Right hindlimb (tissue), 1 donor: ENCODE measurements at places on chromosomes 5 and 9.

DNA sequence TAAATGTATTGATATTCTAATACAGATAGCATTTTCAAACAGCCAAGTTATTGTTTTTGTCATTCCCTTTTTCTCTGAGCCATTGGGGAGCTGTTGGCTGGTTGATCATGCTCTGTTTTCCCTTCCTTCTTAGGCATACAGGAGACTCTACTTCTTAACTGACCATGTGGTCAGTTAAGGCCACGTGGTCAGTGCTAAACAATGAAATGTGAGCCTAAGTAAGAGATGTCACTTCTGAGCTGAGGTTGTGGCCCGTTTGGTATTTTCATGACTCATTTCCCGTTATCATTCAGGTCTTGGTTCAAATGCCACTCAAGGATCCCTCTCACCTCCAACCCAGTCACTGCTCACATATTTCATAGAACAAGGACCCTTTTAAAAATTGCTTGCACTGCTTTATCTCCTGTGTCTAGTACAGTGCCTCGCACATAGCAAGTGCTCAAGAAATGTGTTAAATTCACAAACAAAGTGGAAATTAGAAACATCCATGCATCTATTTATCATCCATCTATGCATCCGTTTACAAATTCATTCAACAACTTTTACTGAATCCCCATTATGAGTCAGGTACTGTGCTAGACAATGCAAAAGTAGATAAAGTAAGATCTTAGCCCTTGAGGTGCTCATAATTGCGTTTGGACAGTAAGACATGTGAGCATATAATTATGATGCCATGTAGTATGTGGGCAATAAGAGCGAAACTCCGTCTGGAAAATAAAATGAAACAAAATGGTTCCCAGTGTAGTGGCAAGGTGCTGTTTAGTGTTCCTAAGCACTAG, 50.7 kb downstream of the ARRDC3 start:
- DNase-seq, result no peak

DNA sequence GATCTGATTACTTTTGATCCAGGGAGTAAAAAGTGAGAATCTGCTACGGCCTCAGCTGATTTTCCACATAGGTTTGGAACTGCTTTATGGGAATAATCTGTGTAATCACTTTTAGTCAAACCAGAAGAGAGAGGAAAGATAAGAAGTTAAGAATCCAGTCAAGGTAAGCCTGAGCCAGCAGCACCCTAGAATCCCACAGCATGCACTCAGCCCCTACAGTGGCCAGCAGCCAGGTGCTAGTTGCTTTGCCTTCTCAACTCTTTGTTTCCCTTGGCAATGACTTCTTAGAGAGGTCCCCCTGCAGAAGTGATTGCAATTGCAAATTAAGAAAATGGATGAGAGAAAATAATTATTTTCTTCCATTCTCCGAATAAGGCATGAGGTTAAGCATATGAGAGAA, 59.7 kb upstream of the TMED7 start:
- DNase-seq, result peak; percentile 17

DNA sequence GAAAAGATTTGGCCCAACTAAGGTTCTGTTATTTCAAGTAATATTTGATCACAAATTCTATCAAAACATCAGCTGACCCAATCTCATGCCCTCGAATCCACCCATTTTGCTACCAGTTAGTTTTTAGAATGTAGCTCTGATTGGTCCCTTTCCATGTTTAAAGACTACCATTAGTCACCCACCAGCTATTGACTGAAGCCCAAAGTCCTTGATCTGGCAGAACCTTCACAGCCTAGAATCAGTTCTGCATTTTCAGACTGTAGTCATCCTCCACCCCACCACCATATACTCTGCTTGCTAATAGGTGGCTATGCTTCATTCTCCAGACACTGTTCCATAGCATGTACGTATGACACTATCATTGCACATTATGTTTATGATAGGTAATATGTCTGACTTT, 182.2 kb upstream of the TARS1 start:
- no peak for DNase-seq

DNA sequence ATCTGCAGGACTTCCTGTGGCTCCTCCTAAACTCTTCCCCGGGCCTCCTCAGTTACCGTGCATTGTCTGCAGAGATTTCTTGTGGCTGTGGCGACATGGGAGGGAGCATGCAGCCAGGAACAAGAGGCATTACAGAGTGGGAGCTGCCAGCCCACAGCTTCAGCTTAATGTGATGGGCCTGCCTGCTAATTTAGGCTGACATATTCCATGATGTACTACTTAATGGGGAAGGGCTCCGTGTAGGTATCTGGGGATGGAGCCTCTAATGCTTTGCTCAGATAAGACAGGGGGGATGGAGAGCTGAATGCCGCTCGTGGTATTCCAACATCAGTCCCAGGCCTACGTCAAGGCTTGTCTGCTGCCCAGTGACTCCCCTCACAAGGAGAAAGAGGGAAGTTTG, 137.6 kb upstream of the GPR151 start:
- DNase-seq, result no peak

DNA sequence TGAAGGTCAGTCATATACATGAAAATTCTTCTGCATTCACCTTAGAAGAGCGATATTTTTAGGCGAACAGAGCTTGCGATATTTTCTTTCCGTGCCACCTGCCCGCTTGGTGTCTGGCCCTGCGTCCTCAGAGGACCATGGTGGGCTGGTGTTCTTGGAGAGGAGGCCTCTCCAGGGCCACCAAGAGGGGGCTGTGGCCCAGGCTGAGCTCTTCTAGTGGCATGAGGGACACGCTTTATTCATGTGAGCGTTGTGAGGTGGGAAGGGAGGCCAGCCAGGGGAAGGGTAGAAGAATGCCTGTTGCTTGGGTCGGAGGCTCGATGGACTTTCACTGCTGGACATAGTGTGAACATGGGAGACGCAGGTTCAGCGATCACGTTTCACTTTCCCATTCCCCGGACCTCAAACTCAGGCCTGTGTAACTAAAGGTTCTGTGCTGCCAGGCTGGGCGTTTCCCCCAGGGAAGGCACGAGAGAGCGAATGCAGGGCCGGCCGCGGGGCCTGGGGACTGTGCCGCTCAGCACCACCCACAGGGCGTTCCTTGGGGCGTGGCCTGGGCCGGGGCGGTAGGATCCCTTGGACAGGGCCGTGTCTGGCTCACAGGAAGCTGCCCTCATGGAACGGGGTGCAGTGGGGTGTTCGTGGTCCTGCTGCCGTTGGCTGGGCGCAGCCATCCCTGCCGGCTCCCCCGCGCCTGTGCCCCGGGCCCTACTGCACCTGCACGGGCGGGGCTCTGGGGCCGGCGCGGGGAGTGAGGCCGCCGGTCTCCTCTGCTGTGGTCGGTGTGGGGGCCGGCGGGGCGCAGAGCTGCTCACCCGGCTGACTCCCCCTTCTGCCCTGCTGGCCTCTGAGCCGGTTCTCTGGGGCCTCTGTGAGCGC, 40.7 kb upstream of the CLPTM1L start:
- peak; percentile 67 for DNase-seq

DNA sequence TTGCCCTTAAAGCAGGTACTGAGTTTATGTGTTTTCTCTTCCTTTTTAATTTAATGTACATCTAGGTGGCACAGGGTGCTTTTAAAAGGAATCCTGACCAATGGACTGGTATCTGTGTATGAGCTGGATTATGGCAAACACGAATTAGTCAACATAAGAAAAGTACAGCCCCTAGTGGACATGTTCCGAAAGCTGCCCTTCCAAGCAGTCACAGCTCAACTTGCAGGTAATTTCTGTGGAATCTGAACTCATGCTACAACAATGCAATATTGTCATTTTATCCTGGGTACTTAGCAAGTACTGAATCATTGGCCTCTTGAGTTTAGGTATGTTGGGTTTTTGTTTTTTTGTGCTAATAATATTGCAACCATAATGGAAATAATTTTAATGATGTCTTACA, 14.4 kb upstream of the TMOD1 start:
- DNase-seq, result no peak

- DNase-seq, result no peak
These were observed 17.9 kb upstream of the TRIO start for GRCh38 chr5:14125262-14125661.

GRCh38 chr9:107970726-107971125, 481.2 kb upstream of the KLF4 start:
- DNase-seq, result no peak

DNA sequence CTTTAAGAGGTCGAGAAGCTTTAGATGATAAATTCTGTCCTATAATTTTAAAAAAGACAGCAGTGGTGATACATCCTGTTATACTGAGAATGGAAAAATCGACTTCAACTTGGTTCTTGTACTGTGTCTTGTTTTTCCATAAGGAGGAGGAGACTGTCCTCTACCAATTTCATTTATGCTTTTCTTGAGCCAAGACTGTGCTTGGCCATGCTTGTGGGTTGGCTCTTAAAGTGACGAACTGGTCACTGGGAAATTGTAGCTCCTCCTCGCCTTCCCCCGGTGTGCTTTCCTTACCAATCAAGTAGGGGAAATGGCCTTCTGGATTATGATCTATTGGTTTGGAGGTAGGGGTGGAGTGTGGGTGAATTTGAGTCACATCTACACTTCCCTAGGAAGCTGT, 67.1 kb upstream of the HSPB3 start:
- peak; percentile 64 for DNase-seq

DNA sequence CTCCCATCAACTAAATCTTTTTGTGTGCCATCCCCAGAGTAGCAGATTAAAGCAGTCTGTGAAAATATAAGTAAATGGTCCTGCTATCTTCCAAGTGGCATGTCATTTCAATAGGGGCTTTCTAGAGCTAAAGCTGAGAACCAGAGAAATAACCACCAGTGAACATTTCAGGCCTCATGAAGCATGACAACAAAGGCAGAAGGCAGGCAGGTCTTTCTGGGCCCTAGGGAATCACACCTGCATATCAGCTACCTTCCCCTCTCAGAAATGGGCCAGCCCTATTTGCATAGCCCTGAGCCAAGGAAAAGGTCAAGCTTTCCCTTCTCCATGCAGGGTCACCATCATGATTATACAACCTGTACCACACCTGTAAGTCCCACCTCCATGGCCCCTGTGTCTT, 205.3 kb downstream of the DEPDC1B start:
- no peak for DNase-seq

DNA sequence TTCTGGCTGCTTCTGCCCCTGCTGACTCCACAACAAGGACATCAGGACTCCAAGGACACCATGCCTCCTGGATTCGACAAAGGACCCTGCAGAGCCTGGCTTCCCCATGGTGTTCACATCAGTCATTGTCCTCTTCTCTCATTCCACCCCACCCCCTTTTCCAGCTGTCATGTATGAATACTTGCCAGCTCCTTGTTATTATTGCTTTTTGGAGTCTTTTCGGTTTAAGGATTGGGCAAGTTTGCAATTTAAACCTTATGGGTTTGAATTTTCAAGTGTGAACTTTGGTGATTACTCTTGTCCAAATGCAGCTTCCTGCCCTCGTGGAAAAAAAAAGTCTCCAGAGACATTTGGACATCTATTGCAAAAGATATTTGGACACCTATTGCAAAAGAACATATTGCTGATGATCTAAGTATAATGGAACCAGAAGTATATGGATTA, 14.2 kb upstream of the LVRN start:
- peak; percentile 61 for DNase-seq

GRCh38 chr5:43298443-43298842, 14.8 kb downstream of the HMGCS1 start:
- no peak for DNase-seq

GRCh38 chr9:114478871-114479270, 26.4 kb downstream of the WHRN start:
- no peak for DNase-seq

DNA sequence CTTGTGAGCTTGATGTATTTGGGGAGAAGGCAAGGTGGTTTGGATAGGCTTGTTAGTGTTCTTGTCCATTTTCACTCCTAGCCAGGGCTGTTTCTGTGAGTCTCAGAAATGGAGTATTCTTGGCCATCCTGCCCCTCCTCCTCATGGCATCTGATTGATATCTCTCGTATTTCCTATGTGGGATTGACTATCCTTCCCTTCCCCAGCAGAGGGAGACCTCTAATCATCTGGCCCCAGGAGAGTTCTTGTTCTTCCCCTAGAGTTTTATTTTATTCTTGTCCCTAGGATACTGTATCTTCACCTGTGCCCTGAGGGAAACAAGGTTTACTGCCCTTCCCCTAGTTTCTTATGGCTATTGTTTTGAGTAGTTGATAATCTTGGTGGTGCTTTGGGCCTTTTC, 114.4 kb downstream of the VPS13A start:
- no peak for DNase-seq

GRCh38 chr5:76542887-76543690, 80.1 kb downstream of the F2RL2 start:
- peak; percentile 28 for DNase-seq

DNA sequence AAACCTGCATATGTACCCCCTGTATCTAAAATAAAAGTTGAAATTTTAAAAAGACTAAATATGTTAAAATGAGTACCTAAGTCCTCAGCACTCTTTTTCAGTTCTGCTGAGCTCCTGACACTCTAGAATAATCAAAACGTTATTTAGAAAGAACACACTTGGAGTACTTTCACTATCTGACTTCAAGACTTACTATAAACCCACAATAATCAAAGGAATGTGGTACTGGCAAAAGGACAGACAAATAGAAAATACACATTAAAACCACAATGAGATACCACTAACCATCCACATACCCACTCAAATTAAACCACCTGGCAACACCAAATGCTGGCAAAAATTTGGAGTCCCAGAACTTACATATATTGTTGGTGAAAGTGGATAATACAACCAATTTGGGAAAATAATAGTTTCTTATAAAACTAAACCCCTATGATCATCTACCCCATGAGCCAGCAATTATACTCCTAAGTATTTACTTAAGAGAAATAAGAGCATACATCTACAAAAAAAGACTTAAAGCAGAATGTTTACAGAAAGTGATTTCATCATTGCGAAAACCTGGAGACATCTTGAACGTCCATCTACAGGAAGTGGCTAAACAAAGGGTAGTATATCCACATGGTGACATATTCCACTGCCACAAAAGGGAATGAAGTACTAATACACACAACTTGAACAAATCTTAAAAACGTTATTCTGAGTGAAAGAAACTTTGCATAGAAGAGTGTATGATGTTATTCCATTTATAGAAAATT, 12.8 kb upstream of the PRSS3 start:
- no peak for DNase-seq

DNA sequence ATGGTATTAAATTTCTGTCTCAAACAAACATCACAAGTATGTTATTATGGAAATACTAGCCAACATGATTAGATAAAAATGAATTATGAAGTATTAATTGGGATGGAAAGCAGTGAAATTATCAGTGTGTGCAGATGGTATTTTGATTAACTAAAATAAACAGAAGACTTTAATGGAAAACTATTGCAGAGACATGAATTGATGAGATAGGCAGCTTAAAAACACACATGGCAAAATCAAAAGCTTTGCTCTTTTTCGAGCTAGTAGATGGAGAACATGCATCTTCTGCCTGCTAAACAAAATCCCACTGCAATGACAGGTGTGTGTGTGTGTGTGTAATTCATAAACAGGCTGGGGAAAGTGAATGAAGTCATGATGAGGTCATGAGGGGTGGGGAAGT, 426.2 kb downstream of the MTRR start:
- DNase-seq, result no peak

- DNase-seq, result peak; percentile 27
These were observed 139.3 kb upstream of the COL5A1 start for GRCh38 chr9:134502266-134502791.

- no peak for DNase-seq
These were observed 33.0 kb downstream of the KIF4B start for GRCh38 chr5:155046591-155046990.
